ENCODE measurements at places on chromosomes 7 and 10.

- no peak for DNase-seq
Measured at GRCh38 chr10:69837261-69837660, 35.6 kb downstream of the COL13A1 start.

DNA sequence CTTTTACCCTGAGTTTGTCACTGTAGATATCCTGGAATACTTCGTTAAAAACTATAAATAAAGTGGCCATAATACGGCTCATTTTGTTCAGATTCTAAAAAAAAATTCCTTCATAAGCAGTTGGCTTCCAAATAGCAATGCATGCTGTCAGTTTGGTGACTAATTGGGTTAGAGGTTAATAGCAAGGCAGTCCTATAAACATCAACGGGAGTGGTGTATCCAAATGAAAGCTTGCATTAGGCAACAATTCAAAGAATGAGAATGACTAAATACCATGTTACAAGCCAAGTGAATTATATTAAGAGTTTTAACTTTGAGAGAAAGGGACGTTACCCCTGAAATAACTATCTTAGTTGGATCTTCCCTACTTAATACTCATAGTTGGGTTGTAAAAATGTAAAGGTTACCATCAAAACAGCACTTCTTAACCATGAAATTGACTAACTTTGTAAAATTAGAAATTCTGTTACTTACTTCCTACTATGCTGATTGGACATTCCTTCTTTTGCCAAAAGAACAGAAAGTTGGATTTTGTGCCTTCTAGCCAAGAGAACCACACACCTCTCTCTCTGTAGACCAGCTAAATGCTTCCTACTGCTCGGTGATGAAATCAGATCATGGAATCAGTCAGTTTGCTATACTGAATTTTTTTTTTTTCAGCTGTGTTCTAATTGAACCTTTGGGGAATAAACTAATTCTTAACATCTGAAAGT lies 98.0 kb downstream of the KAT6B start:
- DNase-seq: no peak

DNA sequence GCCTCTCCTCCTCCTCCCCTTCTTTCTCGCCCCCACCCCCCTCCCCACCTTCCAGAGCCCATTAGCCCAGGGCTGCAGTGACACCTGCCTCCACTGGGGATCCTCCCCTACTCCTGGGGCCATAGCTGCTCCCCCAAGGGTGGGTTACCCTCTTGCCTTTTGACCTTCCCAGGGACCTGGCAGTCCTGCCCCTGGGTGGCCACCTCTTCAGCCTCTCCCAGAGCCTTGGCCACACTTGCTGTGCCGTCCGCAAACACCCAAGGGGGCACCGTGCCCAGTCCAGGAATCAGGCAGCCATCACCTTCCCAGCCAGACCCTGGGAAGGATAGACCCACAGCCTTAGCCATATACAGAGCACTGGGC lies 19.8 kb upstream of the CLDN4 start:
- no peak for DNase-seq

- DNase-seq: no peak
Measured at GRCh38 chr7:50149369-50149768, 56.3 kb upstream of the ZPBP start.

- DNase-seq: no peak
Measured at GRCh38 chr10:31536302-31536701, 217.3 kb downstream of the ZEB1 start.

DNA sequence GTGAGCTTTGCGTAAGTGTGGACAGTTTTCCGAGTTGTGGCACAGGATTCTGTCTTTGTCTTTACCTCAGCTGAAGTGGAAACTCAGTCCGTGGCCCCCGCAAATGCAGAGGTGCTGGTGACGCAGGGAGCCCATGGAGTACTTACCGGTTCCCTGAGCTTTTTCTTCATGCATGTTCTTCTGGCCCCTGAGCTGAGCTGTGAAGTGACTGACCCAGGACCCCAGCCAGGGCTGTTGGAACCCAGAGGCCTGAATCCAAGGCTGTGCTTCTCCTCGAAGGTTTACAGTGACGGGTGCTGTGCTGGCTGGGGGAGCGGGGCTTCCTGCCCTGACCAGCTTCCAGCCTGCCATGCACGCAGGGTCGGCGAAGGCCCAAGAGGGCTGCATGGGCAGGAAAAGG lies 223.5 kb downstream of the GLRX3 start:
- DNase-seq: no peak

- no peak for DNase-seq
Measured at GRCh38 chr10:50896721-50897120, 11.3 kb upstream of the A1CF start.

- DNase-seq: no peak
Measured at GRCh38 chr7:115721293-115722217, 309.0 kb downstream of the TFEC start.

DNA sequence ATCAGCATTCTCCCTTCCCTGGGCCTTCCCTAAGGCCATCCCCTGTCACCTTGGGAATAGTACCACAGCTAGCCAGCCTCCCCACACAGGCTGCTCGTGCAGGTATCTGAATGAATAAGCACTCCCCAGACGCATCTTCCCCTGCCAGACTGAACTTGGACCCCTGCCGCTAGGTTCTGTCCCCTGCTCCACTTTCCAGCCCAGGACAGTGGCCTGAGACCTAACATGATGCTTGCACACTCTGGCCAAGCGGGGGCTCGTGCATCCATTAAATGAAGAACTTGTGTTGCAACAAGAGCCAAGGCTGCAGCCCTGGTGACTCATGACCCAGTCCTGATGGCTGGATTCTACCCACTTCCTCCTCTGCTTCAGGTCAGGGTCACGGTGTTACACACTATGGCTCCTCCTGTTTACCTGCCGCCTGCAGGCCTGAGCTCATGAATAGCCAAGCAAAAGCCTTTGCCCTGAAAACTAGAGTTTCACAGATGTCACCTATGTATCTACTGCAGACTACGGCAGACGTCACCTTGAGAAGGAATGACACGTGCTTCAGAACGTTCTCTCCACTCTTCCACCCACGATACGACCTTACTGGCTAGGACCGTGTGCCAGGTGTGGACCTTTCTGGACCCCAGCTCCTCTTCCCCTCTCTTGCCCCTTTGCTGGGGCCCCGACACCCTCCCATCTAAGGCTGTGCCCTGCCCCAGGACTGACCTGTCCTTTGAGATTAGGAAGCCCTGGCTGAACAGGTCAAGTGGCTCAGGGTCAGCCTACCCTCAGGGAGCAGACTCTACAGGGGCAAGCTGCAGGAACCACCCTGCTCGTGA lies 6.5 kb downstream of the ASB13 start:
- no peak for DNase-seq

DNA sequence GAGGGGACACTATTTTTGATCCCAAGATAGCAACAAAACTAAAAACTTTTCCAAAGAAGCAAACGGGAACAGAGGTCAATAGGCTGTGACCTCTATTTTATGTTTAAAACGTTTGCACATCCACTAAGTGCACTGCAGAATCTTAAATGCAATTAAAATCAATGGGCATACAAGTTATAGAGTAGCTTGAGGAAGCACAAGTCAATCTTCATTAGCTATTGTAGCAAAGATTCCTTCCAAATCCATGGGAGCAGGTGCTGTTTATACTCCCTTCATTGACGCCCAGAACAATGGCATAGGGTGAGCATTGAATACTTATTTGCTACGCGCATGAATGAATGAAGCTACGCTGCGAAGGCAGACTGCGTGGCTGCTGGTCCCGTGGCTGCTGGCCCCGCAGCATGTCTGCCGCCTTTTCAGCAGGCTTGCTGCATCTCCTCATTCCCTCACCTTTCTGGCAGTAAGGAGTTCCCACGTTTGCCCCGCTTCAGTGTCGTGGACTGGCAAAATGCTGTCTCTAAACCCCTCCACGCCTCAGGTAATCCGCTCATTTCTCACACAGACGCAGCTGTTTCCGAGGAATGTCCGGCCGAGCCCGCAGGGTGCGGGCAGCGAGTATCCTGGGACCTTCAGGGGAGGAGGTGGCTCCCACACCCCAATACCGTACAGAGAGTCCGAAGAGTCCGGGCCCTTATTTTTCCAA lies 754 bp upstream of the PHYHIPL start:
- no peak for DNase-seq

DNA sequence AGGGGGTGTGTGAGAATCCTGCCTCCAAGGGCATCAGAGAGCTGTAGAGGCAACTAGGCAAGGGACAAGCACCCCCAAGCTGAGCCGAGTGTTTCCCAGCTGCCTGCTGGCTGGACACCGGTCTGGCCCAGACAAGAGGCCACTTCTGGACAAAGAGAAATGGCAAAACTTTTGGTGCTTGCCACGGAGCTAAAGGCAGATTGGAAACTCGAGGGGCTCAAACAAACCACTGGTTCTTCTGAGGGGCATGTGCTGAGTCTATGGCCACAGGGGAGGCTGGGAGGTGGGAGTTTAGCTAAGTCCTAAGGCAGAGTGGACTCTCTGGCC lies 66.5 kb upstream of the INPP5A start:
- no peak for DNase-seq

DNA sequence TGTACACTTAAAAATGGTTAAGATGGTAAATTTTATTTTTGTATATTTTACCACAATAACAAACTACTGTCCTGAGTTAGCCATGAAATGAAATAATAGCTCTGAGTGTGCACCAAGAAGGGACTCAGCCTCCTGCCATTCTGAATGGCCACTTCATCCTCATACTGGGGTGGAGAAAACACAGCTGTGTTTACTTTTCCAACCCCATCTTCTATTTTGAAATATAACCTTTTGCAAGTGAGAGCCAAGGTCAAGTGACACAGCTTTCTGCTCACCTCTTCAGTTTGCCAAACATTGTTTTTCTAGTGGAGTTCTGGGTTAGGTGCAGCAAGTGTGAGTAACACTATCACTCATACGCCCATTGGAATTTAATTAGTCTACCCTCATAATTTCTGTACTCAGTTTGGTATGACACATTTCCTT lies 107.4 kb upstream of the GLCCI1 start:
- DNase-seq: no peak

- DNase-seq: no peak
Measured at GRCh38 chr7:56175771-56176170, 59.6 kb upstream of the NUPR2 start.

GRCh38 chr10:16519250-16519907 lies 2.3 kb downstream of the C1QL3 start:
- DNase-seq: no peak

- DNase-seq: no peak
Measured at GRCh38 chr7:25754333-25754732, 397.7 kb upstream of the NFE2L3 start.

GRCh38 chr10:9294865-9295264 lies 1240.4 kb downstream of the GATA3 start:
- no peak for DNase-seq

DNA sequence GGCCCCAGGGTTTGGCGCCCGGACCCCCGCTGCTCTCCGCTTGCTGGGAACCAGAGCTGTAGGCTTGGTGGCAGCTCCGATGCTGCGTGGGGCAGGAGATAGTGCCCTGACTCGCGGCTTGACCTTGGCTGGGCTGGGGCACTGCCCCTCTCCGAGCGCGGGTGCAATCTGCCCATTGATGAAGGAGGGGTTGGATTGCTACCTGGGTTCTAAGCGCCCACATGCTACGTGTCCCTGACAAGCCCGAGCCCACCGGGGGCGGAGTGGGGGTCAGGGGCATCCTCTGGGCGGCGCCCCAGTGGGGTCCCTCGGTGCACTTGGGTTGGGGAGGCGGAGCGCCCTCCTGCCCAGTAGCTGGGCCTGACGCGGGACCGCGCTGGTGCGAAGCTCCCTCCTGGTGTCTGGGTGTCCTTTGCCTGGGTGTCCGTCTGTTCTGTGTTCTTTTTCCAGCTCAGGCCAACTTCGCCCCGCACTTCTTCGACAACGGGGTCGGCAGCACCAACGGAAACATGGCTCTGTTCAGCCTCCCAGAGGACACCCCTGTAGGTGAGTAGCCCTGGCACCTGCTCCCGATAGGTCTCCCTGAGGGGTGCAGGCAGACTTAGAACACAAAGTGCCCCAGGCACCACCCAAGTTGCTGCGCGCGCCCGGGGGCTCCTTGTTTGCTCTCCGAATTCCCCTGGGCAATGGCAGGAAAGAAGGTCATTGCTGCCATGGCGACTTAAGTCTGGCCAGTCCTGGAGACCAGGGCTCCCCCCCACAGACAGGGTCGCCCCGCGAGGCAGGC lies 900 bp downstream of the CDHR1 start:
- no peak for DNase-seq

DNA sequence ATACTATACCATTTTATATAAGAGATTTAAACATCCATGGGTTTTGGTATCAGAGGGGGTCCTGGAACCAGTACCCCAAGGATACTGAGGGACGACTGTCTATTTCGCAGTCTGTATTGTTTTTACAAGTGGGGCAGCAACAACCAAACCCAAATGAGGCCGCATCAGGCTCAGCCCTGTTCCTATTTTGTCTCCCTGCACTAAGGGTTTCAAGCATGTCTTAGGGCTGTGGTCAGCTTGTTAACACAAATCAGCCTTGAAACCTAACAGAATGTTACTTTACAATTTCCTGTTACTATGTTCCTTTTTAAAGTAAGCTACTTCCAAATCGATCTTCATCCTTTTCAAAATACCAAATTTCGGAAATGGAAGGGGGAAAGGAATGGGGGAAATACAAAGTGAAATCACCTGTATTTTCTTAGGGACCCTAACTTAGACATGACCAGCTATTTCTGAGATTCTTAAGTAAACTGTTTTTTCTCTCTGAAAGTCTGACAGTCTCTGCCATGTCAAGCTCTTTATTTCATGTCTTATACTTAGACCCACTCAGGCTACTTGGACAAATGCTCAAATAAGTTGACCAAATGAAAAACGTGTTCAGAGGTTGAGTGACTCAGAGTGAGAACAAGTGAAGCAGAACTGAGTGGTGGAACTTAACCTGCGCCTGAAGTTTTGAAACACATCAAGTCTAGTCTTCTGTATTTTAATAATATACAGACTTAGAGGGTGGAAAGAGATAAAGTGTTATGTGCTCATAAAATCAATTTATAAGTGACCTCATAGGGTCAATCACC lies 75.8 kb downstream of the C1GALT1 start:
- no peak for DNase-seq

GRCh38 chr10:17162828-17163227 lies 33.2 kb upstream of the CUBN start:
- no peak for DNase-seq

DNA sequence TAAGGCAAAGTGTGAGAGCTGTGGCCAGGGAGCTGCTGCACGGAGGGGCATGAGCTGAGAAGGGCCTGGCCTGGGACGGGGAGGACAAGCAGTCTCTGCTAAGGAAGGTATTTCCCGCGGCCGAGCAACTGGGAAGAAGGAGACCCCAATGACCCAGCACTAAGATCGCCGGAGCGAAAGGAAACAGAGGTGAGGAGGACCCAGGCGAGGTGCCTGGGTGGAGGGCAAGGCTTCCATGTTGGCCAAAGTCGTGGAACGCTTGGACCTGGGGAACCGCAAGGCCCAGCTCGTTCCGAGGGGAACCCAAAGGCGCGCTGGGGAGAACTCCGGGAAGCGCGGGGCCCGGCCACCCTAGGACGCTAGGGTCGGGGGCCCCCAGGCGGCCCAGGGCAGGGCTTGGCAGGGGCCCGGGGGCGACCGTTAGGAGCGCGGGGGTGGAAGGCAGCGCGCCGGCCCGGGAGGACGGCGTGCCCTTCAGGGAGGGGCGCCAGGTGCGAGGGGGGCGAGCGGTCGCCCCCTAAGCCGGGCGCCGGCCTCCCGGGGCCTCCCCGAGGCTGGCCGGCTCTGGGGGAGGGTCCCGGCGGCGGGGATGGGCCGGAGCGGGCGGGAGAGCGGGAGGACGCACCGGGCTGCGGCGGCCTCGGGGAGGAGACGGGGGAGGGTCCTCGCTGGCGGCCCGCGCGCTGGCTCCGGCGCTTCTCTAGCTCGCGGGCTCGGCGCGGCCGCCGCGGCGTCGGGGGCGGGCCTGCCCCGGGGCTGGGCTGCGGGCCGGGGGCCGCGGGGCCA lies 545 bp downstream of the GIGYF1 start:
- DNase-seq: no peak
